ENCODE measurements at places on chromosomes 6 and 20. TPM values are rescaled to one million over a fixed set of nuclear protein-coding genes. Genes with fewer than 3 reads are reported as not detected.

The TCP11 gene
- polyA plus RNA-seq = 0.15 TPM

- no peak for DNase-seq
Measured at GRCh38 chr6:16948396-16948795, 153.5 kb upstream of the STMND1 start.

DNA sequence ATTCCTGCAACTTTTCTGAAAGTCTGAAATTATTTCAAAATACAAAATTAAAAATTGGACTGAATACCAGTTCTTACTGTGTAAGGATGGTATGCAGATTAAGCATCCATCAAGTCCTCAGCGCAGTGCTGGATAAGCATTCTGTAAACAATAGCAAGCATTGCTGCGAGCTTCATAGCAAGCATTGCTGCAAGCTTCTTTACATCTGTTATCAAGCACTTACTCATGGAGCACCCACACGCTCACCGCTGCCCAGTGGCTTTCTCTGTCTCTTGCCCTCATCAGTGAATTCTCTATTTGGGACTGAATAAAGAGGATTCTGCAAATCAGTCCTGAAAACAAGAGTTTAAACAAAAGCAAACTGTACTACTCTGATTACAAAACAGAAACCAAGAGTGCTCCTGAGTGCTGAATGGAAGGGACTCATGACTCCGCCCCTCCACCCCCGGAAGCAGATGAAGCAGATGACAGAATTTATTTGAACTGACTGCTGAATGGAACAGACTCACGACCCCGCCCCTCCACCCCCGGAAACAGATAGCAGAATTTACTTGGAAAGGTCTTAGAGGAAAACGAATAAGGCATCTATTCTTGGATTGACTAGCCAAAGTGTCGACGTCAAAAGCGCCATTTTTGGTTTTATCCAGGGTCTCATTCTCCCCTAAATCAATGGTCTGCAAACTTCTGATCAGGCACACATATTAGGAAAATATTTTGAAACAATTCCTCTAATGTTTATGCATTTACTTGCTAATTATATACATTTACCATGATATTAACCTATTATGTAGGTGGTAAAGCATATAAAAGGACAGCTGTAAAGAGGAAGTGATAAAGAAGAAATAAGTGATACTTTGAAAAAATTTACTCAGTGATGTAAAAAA is 22.1 kb upstream of the EYA2 start:
- DNase-seq = no peak

GRCh38 chr20:52869698-52870501 is 102.3 kb upstream of the TSHZ2 start:
- no peak for DNase-seq

DNA sequence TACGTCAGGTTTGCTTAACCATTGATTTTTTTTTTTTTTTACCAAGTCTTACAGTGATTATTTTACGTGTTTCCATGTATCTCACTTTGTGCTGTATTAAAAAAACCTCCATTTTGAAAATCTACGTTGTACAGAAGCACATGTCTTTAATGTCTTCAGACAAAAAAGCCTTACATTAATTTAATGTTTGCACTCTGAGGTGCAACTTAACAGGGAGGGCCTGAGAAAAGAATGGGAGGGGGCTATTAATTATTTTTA is 8.4 kb downstream of the LOC128125822 start:
- no peak for DNase-seq

The WFDC5 gene
- 0.27 TPM for polyA plus RNA-seq

The SCRT2 gene
- polyA plus RNA-seq = not detected

- no peak for DNase-seq
Measured at GRCh38 chr6:1631251-1631650, 21.5 kb downstream of the FOXC1 start.

The MEP1A gene
- not detected for polyA plus RNA-seq

The ANKRD6 gene
- 7.5 TPM for polyA plus RNA-seq

DNA sequence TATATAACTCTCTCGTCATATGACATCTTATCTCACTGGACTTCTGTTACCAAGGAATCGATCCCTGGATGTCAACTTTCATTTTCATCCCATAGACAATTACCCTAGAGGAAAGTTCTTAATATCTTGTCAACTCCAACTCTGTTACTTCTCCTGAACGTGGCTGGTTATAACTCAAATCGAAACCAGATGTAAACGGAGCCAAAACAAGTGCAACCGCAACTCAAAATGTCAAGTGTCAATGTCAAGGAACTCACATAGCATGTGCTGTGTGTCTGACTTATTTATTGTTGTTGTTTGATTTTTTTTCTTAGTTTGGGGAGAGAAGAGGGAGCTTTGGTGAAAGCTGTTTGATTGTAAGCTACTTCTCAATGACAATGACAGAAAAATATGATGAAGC is 108.6 kb downstream of the VIP start:
- DNase-seq = no peak

The PPP1R11 gene
- 78.7 TPM for polyA plus RNA-seq

GRCh38 chr6:90000864-90001731 is 106.8 kb downstream of the GJA10 start:
- DNase-seq = no peak

The C6orf141 gene
- polyA plus RNA-seq = 2.3 TPM

DNA sequence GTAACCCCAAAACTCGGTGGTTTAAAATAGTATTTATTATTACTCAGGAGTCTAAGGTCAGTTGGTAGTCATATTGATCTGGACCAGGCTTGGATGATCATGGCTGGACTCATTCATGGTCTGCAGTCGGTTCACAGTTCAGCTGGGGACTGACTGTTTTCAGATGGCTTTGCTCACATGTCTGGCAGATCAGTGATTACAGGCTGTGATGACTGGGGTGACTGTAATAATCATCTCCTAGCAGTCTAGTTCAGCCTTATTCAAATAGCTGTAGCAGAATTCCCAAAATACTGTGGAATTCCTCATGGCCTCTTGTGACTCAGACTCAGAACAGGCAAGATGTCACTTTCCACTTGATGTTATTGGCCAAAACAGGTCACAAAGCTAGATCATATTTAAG is 16.4 kb upstream of the NT5DC1 start:
- no peak for DNase-seq

GRCh38 chr6:80440496-80441115 is 334.1 kb downstream of the BCKDHB start:
- DNase-seq = no peak

- no peak for DNase-seq
Measured at GRCh38 chr6:153771577-153771976, 267.5 kb upstream of the OPRM1 start.

DNA sequence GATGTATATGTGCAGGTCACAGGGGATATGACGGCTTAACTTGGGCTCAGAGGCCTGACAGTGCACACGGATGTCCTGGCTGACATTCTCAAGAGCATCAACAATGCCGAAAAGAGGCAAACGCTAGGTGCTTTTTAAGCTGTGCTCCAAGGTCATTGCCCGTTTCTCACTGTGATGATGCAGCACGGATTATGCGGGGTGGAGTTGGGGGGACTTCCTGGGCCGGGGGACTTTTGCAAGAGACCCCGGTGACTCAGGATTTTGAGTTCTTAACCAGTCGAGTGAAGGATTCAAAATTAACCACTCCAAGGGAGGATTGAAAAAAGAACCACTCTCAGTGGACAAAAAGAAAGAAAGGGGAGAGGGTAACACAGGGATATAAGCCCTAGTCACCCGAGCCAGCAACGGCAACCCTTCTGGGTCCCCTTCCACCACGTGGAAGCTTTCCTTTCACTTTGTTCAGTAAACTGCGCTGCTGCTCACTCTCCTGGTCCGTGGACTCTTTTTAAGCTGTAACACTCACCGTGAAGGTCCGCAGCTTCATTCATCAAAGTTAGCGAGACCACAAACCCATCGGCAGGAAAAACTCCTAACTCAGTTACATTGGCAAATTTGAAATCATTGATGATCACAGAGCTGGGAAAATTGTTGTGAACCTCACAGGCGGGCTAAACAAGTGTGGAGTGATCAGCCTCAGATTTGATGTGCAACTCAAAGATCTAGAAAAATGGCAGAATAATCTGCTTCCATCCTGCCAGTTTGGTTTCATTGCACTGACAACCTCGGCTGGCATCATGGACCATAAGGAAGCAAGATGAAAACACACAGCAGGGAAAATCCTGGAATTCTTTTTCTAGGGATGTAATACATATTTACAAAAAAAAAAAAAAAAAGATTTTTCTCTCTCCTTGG is 199.3 kb downstream of the ARID1B start:
- no peak for DNase-seq

- no peak for DNase-seq
Measured at GRCh38 chr6:1003394-1004160, 308.3 kb upstream of the FOXQ1 start.

- no peak for DNase-seq
Measured at GRCh38 chr20:51434580-51435247, 107.8 kb downstream of the NFATC2 start.

DNA sequence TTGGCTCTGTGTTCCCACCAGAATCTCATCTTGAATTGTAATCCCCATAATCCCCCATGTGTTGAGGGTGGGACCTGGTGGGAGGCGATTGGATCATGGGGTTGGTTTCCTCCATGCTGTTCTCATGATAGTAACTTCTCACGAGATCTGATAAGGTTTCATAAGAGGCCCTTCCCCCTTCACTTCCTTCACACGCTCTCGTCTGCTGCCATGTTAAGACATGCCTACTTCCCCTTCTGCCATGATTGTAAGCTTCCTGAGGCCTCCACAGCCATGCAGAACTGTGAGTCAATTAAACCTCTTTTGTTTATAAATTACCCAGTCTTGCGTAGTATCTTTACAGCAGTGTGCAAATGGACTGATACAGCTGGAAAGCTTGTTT is 90.0 kb downstream of the ELOVL5 start:
- DNase-seq = no peak

DNA sequence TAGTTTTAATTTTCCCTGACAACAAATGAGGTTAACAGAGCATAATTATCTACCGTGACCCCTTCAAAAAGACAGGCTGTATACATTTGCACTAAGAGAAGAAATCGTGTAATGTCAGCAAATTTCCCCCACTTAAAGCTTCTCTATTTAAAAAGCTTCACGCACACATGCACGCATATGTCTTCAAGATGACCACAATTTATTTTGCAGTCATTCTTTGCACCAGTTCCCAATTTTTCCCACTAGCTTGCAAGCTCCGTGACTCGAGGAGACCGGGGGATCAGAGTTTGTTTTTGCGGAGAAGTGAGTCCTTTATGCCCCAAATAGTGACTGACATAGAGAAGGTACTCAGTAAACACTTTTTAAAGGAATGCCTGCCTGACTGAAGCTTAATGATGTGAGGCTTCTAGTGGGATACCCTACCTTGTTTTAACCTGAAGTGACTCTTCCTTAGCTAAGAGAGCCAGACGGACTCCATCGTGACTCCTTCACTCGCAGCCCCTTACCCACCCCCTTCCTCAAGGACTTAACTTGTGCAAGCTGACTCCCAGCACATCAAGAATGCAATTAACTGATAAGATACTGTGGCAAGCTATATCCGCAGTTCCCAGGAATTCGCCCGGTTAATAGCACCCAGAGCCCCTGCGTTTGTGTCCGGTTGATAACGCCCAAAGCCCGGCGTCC is 9.3 kb upstream of the NQO2 start:
- no peak for DNase-seq

DNA sequence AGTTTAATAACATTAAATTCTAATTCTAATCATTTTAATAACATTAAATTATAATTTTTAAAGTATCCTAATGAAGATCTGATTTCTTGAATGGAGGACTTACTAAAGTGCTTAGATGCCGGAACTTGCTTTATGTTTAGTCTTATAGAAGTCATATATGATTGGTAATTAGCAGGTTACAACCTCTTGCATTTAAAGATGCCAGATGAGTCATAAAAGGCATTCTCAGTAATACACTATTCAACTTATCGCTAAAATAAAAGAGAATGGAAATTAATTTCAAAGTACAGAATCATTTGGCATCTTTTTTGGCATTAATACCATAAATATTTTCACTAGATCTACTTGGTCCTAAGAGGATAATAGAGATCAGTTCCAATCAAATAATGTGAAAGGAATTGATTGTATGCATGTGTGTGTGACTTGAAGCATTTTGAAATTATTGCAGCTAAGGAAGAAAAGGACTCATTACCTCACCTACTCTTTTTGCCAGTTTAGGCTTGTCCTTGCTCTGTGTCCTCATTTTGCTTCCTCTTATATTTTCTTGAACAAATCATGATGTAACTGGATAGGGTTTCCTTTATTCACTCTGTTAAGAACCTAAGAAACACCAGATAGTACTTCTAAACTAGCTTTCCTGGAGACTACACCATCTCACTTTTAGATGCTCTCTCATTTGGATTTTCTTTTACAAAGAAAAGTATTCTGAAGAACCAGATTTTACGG is 2.7 kb downstream of the COL21A1 start:
- no peak for DNase-seq

DNA sequence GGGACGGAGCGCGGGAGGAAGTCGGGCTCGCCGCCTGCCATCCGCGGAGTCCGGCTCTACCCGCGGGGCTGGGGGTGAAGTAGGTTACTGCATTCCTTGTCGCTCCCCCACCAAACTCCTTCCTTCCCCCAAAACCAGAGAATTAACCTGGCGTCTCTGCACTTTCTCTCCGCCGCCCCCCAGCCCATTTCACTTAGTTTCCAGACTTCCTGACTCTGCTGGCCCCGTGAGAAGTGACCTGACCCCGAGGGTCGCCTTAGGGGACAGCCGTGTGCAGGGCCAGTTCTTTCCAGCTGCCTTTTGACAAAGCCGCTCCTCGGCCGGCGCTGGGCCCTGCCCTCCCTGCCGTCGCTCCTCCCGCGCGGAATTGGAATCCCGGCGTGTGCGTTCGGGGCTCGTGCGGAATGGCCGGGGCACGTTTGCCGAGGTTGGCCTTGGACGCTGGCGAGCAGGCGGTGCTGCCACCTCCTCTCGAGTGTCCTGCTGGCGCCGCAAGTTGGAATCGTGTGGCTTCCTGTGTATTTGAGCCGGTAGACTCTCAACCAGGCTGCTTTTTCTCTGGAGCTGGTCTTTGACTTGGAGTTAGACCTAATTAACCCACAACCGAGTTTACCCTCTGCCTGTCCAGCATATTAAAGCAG is 650 bp downstream of the DCBLD1 start:
- no peak for DNase-seq

The SGK2 gene
- polyA plus RNA-seq = 1.9 TPM

DNA sequence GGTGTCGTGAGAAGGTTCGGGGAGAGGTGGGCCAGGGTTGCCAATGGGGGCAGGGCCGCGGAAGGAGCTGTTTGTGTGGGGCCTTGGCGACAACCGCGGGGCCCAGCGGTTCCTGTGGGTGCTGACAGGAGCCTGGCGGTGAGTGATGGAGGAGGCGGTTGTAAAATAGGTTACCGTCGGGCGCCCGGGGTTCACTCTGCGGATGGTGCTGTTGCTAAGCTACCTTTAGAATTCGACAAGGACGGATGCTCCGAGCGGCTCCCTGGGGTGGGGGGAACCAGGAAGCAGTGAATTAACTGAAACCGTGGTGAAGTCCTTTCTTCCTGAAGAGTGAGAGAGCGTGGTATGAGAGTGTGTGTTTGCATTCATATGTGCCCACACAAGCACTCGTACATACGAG is 61.7 kb downstream of the CDH22 start:
- no peak for DNase-seq

- DNase-seq = no peak
Measured at GRCh38 chr20:15917283-15917682, 656.0 kb downstream of the KIF16B start.

DNA sequence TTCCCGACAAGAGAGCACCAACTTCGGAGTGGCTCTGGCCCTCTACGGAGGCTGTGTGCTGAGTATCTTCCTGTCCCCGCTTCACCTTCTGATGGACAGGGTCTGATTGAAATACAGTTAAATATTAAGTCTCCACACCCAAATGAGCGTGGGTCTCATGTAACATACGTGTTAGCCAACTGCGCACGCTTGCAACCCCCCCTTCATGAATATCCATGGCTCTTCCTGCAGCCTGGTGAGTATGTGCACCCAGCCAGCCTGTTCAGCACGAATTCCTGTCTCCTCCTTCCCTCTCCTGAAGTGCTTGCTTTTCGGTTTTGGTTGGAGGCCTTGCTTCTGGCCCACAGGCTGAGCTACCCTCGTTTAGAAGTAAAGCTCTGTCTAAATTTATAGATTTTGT is 102.9 kb upstream of the FRMD1 start:
- DNase-seq = no peak

Data from urinary bladder (tissue), 4 donors.